GM20000 (cell line): ENCODE measurements at places on chromosomes 1 and 21.

DNA sequence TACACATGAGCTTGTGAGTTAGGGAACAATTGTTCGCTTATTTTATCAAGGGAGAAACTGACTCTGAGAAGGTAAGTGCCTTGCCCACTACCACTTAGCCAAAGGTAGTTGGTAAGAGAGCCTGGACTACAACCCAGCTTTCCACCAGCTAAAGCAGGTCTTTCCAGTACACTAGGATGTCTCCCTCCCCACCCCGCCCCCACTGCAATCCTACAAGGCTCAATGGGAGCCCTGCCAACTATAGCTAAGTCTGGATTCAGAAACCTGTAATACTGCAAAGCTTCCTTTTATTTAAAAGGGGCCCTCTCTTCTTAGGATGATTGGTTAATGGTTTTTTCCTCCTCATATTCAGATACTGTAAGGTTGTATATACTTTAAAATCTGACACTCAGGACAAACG, 102.0 kb upstream of the C8B start:
- DNase-seq: no peak

GRCh38 chr1:64378826-64379225, 91.1 kb upstream of the CACHD1 start:
- no peak for DNase-seq

DNA sequence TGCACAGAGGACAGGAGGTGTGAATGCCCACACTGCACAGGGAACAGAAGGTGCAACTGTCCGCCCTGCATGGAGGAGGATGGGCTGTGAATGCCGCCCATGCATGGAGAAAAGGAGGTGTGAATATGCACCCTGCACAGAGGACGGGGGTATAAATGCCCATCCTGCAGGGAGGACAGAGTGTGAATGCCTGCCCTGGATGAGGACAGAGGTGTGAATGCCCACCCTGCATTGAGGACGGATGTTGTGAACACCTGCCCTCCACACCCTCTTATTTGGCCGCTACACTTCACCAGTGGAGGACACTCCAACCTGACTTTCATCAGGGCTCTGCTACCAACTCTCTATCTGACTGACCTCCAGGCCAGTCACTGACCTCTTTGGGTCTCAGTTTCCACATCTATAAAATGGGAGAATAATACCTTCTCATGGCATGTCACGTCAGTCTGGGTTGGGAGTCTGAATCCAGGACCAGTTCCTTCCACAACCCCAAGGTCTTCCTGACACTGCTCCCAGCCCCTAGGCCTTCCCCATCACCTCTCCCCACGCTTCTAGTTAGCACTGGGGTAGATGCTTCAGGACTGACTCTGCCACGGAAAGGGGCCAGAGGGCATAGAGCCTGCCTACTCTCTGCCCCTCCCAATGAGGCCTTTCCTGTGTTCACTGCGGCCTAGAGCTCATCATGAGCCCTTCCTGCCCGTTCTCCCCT, 28.4 kb downstream of the ZBTB17 start:
- DNase-seq: no peak

DNA sequence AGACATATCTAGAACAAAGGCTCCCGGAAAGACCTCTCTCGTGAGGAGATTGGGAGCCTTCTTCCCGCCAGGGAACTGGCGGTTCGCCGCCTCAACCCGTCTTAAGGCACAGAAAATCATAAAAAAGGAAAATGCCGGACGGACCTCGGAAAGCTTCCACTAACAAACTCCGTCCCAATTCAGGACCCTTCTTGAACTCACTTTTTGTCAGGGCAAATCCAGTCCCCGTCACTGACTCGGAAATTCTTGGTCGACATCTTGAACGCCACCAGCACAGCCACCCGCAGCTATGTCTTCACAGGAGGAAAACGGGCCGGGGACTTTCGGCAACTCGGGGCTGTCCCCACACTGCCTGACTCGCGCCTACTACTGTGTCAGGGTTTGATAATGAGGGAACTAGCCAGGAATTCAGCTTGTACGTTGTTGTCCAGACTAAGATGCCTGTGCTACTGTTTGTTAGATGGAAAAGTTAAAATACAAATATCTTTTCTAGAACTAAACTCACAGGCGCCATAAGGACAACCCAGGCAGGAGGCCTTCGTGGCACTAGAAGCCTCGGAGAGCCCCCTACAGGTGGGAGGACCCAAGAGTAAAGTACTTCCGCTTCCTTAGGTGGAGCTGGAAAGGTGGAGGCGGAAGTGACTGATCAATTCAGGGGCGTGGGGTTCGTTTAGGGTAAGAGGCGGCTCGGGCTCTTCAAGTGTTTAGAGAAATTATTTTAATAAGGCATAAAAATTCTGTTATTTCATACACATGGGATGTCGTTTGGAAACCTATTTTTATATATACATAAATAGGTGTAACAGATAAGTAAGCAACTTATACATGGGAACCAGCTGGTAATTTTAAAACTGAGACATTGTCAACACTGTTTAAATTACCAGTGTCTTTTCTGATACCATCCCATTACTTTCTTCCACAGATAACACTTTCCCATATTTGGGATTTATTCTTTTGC, at the start of gene ZRANB2:
Gene ZRANB2 (minus strand): TSS at position 297 of the 958 bp plus-strand sequence. CDS start 40 bp downstream, at position 257.
- peak; percentile 88 for DNase-seq

DNA sequence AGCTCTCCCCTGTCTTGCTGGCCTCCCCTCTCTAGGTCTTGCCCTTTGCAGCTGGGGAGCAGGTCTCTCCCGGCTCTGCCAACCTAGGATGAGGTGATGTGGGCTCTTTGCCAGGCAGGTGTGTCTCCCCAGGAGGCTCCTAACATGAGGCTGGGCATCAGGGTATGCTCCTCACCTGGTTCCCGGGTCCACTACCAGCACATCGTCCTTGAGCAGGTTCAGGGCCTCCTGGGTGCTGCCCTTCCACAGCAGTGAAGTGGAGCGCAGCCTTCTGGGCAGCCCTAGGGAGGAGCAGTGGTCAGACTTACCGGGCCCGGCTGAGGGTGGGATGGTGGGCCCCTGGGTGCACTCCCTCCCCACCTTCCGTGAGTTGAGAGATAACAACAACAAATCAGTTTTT, 17.5 kb downstream of the LACTBL1 start:
- DNase-seq: no peak

- no peak for DNase-seq
Observed at GRCh38 chr1:39901464-39901713, 328 bp downstream of the MYCL start.

GRCh38 chr1:241081473-241081872, 275.5 kb downstream of the RGS7 start:
- DNase-seq: no peak

- no peak for DNase-seq
Observed at GRCh38 chr1:200934676-200935245, 40.1 kb downstream of the INAVA start.

- DNase-seq: no peak
Observed at GRCh38 chr1:164588516-164589341, 29.7 kb downstream of the PBX1 start.

DNA sequence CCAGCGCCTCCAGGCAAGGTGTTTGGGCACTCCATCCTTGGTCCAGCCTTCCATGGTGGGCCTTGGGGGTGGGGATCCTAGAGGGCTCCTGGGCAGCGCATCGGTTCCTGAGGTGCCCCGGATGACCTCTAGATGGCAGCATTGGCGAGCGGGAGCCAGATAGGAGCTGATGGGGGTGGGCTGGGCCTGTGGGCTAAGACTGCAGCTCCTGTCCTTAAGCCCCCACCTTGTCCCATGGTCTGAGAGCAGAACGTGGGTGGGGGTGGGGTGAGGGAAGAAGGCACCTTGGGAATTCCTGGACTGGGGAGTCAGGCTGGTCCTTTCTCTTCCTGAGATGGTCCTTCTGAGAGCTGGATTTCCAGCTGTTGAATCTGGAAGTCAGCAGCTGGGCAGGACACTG, 93.4 kb upstream of the CSF3R start:
- DNase-seq: peak; percentile 76

GRCh38 chr1:60913039-60913438, 169.3 kb upstream of the NFIA start:
- DNase-seq: no peak

DNA sequence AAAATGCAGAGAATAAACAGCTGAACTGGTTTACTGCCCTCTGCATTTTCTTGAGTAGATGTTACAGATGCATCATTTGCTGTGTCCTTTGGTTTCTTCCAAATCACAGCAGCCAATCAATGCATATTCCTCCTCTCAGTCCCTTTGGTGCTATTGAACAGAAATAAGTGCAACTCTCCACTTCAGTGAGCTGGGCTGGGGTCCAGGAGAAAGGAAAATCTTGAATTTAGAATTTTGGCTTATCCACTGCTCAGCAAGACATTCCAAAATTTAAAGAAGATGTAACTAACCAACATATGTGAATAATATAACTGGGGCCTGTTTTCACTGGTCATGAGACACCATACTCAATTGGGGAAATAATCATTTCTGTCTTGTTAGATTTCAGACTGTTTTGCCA, 39.2 kb downstream of the PRMT6 start:
- DNase-seq: no peak

DNA sequence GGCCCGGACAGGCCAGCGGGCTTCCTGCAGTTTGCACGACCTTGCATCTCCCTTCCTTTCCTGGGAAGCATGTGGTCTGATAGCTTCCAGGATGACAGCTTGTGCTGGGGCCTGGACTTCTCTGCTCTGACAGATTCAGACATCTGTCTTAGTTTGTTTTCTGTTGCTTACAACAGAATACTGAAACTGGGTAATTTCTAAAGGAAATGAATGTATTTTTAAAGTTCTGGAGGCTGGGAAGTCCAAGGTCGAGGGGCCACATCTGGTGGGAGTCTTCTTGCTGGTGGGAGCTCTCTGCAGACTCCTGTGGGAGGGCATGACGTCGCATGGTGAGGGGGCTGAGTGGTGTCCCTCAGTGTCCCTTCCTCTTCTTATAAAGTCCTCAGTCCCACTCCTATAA, 35.3 kb upstream of the TENT5B start:
- DNase-seq: no peak

DNA sequence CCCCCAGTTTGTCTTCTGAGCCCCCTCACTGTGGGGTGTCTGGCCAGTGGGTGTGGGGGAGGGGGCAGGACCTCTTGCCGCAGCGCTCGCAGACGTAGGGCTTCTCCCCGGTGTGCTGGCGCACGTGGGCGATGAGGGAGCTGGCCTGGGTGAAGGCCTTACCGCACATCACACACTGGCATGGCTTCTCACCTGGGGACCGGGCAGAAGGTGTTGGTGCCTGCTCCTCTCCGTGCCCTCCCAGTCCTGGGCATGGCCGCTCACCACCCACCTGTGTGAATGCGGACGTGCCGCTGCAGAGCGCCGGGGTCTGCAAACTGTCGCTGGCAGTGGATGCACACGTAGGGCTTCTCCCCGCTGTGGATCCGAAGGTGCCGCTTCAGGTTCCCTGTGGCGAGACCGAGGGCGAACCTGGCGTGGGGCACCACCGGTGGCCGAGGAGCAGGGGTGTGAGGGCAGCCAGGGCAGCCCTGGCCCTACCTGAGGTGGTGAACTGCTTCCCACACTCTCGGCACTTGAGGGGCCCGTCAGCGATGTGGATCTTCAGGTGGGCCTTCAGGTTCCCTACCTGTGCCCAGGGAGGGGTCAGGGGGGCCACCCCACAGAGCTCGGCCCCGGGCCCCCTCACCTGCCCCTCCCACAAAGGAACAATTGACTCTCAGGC, 32.4 kb downstream of the ZBTB17 start:
- no peak for DNase-seq

DNA sequence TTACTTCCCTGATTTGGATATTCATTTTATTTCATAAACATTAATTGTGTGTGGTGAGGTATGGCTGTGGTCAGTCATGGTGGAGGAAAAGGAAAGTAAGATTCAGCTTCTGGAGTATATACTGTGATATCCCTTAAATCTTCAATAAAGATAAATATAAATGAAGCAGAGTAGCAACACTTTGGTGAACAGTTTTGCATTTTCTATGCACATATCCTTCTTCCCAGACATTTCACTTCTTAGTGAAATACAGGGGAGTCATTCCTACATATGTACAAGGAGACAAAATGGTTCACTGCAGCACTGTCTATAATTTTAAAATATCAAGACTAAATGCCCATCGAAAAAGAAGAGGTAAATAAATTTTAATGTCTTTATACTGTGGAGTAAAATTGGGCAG, 61.3 kb downstream of the DISP1 start:
- no peak for DNase-seq

DNA sequence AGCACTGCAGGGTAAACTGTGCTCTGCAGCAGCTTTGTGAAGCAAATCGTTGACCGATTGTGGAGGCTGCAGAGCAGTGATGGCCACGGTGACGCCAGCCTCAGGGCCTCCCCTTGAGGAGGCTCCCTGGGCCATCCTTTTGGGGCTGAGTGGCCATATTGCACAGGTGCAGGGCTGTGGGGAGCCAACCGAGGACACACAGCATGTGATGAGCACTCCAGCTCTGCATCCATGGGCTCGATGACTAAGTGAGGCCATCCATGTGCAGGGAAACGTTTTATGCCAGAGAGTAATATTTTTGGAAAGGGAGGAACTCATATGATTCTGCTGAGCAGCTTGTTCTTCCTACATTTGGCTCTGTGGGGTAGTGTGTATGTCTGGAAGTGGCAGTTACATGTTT, 24.6 kb downstream of the KCNK1 start:
- DNase-seq: no peak

DNA sequence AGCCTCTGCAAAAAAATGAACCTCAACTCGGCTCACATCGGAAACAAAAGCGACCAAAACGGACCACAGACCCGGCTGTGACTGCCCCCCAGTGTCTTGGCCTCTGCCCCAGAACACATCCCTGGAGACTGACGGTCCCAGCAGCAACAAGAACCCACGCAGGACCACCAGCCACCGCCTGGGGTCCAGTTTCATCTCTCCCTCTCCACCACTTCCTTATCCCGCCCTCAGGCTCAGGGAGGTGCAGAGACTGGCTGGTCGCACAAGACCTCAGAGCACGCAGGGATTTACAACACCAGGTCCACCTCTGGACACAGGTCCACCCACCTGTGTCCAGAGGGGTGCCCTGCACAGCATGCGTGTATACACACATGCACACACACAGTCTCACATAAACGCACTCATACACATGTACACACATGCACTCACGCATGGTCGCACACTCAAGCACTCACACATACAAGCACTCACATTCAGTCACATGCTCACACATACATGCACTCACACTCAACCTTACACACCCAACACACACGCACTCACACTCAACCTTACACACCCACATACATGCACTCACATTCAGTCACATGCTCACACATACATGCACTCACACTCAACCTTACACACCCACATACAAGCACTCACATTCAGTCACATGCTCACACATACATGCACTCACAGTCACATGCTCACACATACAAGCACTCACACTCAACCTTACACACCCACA, 18.6 kb upstream of the TMEM52 start:
- DNase-seq: no peak

GRCh38 chr1:164265232-164265631, 293.8 kb upstream of the PBX1 start:
- DNase-seq: no peak

- no peak for DNase-seq
Observed at GRCh38 chr1:214050513-214051401, 63.0 kb downstream of the PROX1 start.
